ENCODE measurements at places on chromosomes 5 and 9.

- DNase-seq = no peak
Observed at GRCh38 chr5:139650031-139650688, 2.0 kb downstream of the CXXC5 start.

- no peak for DNase-seq
Observed at GRCh38 chr5:109688630-109688969, 1.1 kb upstream of the MAN2A1 start.

DNA sequence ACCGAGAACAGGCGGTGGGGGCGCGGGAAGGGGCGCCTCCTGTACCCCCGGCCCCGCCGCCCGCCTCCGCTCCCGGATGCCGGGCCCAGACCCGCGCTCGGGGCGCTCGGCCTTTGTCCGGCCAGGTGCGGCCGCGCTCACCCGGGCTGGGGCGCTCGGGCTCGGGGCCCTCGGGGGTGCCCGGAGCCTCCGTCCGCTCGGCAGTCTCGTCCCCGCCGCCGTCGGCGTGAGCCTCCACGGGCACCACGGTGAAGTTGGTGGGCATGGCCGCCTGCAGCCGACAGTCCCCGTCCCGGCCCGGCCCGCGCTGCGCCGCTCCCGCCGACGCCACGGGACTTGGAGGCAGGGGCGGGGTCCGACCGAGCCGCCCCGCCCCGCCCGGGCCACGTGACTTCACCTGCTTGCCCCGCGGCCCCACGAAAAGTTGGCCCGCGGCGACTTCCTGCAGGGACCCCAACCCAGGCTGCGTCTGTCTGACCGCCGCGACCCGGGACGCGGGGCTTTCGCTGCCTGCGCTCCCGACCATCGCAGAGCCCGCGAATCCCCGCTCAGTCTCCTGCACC lies at the start of gene SLC12A7:
SLC12A7 (minus strand) TSS at position 337 of the 563 bp plus-strand sequence; CDS start at position 265, 72 bp downstream.
- DNase-seq = no peak

- DNase-seq = no peak
Observed at GRCh38 chr9:122076117-122076516, 17.0 kb downstream of the TTLL11 start.

DNA sequence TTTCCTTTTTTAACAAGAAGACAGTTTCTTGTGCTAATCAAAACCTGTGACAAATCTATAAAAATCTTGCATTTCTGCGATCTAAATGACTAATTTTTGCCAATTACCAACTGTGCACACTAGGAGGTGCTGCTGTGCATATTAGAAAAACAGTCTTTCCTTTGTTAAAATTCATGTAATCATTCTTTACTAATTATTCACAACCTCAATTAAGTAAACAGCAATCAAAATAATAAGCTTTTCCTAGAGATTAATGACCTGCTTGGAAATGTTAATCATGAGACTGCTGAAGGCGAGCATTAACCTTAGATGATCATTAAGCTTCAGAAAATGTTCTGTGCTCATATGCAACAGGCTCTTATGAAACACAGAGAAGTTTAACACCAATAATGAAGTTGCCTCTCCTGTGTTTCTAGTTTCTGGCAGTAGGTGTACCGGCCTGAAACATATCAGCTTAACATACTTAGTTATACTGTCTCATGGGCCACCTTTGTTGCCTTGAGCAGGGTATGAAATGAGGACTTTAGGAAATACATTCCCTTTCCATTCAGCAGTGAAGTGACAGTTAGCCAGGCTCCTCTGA lies 17.7 kb downstream of the RFESD start:
- DNase-seq = no peak

- DNase-seq = no peak
Observed at GRCh38 chr5:643811-644271, 31.7 kb downstream of the CEP72 start.

DNA sequence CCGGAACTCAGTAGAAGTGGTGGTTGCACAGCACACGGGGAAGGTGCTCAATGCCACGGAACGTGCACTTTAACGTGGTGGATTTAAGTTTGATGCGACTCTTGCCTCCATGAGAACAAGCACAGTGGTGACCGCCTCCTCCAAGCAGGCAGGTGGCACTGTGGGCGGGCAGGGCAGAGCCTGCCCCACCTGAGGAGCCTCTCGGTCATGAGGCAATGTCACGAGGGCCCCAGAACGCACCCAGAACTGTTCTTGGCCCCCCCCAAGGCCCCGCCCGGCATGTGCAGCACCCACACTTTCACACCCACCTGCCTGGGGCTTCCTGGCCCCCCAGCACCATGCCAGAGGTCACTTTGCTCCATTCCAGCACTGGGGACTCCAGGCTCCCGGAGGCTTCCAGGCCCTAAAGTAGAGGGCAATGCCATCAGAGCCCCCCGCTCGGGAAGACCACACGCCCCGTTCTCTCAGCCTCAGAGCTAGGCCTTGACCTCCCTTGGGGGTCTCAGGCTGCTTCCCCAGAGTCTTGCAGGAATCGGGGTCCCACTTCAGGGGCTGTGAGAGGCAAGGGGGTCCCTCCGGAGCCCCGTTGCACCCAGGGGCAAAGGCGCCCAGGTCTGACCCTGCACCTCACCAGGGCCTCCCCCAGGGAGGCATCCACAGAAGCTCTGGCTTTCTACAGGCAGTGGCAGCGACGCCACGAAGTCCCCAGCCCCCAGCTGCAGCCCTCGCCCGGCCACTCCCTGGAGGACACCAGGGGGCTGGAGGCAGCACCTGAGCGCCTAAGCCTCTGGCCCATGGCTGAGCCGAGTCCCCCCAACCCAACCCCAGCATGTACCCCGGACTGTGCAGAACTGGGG lies 14.0 kb downstream of the CCDC187 start:
- no peak for DNase-seq

DNA sequence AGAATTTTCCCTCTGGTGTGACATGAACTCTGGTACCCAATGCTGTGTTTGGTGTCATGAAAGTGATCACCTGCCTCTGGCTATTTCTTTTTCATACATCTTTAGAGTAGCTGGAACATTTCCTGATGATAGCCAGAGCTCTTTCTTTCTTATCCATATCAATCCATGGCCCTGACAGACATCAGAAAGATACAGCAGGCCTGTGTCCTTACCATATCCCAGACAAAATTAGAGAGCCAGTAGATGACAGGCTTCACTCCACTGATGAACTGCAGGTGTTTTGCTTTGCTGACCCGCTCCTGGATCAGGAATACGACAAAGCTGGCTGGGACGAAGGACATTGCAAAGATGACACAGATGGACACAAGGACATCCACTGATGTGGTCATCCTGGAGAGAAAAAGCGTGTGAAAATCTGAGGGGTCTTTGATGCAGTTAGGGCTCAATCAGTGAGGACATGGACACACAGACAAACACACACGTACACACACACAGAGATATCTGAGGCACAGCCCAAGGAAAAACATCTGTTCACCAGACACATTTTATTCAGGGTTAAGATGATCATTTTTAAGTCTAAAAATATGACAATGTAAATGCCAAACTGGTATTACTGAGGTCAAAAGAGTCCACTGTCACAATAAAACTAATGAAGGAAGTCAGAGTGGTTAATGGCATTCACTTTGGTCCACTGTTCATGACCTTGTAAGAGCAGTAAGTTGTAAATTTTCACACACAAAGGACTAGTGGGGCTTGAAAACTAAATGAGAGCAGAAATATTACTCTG lies 34.5 kb downstream of the NIPSNAP3B start:
- no peak for DNase-seq

GRCh38 chr9:121141306-121141705 lies 60.4 kb downstream of the RAB14 start:
- DNase-seq = no peak

DNA sequence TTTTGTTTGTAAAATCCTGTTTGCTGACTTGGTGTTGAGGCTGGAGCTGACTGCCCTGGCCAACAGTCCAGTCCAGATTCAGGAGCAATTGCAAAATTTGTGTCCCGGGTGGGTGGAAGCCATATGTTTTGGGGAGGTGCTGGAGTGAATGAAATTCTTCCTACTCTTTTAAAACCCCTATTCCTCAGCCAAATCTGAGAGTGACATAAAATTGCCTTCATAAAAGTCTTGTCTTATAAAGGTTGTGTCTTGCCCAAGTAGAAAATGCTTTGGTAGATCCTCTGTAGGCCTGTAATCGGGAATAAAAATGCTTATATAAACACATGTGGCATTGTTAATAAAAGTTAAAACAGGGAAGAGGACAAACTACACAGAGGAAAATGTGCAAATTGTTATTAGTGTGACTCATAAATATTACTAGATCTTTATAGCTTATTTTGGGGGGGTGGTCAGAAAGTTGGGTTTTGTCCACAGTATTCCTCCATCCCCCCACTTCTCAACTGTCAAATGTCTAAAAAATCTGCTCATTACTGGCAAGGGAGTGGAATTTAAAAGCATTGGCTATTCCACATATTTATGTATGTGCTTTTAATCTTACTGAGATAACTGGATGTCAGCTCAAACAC lies 45.6 kb downstream of the NNT start:
- DNase-seq = no peak

GRCh38 chr5:8239646-8240045 lies 370.7 kb downstream of the MTRR start:
- no peak for DNase-seq

- no peak for DNase-seq
Observed at GRCh38 chr5:132528021-132528420, 15.3 kb downstream of the IL5 start.

- no peak for DNase-seq
Observed at GRCh38 chr9:23825700-23826099, 340 bp downstream of the ELAVL2 start.

- DNase-seq = no peak
Observed at GRCh38 chr9:127635201-127635735, 23.2 kb downstream of the STXBP1 start.

DNA sequence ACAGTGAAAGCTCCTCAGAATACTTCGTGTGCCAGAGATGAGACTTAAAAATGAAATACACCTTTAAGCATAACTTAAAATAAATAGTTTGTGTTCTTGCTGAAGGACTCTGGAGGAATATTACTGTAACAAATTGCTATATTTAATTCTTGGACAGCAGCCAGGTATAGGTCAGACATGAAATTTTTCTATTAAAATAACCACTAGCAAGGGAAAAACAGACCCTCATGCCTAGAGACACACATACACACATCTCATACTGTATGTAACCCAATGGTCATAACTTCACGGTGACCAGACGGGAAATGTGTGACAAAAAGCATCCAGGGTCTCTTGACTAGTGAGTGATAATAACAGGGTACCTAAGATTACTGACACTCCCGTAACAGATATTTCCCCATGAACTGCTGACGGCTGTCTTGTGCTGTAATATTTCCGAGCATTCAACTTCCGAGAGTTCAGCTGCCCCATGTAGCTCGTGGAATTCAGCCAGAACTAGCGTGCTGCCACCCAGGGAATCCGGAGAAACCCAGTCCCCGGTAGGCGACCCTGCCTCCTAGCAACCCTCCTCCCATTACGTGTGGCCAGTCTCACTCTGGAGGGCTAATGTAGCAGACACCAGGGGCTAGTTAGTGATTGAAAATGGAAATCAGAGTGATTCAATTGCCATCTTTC lies 2295.1 kb upstream of the WWC1 start:
- DNase-seq = no peak

GRCh38 chr5:180303226-180304015 lies 11.5 kb upstream of the MAPK9 start:
- DNase-seq = no peak

DNA sequence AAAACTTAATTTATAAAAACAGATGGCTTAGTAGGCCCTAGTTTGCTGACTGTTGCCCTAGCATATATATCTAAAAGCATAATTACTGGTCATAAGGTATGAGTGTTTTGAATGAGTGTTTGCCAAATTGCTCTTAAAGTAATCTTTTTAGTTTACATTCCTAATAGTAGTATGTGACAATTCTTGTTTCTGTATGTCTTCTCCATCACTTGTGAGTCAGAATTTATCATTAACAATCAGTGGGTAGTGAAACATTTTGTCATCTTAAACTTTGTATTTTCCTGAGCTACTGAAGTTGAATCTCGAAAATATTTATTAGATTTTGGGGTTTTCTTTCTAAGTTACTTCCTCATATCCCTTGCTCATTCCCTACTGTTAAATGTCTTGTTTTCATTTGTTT lies 49.6 kb downstream of the APC start:
- DNase-seq = no peak

DNA sequence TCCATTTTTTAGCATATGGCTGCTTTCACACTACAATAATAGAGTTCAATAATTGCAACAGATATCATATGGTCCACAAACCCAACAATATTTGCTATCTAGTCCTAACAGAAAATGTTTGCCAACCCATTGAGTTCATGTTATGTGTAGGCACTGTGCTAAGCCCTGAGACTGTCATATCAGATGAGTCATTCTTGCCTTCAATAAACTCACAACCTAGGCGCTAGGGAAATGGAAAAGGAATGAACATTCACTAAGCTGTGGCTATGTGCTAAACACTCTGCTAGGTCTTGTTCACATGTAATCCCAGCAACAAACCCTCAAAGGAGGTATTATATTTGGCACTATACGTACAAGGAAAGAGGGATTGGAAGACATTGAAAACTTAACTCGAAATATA lies 8.4 kb upstream of the TIMD4 start:
- no peak for DNase-seq

DNA sequence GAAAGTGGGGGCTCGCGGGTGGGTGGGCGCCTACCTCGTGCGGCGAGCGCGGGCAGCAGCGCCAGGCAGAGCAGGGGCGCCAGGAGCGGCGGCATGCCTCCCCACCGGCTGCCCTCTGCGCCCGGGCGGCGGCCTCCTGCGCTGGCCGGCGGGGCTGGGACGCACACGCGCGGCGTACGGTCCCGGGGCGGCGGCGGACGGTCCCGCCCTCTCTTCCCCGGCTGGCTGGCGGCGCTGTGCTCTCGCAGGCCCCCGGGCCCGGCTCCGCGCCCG lies 220 bp downstream of the NOTCH1 start:
- DNase-seq = no peak

- DNase-seq = no peak
Observed at GRCh38 chr5:52656569-52657246, 131.0 kb upstream of the ITGA1 start.

DNA sequence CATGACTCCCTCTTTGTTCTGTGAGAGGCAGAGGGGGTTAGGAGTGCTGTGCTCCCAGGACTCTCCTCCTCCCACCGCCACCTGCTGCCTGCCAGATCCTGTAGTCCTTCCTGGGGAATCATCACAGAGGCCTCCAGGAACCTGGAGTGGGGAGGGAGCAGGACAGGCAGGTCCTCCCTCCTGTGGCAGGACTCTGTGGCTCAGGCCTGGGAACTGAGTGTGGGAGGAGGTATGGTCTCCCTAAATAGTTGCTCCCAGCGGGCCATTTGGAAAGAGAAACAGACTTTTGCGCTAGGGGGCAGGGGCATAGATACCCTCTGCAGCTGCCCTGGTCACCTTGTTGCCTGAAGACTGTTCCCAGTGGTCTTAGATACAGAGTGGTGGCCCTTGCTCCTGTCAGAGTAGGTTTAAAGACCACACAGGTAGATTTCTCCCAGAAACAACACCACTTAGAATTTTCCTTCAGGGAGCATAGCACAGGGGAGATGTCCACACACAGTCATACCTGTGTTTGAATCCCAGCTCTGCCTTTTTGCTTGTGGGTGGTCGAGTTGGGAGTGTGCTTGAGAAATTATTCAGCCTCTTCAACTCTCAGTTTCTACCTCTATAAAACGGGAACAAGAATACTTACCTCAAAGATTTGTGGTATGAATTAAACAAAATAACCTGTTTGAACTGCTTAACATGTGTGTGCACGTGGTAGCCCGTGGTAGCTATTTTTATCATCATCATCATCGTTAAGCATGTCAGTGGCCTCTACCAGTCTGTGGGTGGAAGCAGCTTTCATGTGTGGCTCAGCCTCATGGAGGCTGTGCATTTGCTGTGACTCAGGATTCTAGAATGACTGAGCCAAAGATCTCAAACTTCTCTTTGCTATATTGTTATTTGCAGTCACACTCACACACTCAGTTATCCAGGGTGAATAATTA lies 55.8 kb downstream of the SLC22A5 start:
- DNase-seq = peak; percentile 57
